ENCODE measurements at places on chromosomes 4 and X.

DNA sequence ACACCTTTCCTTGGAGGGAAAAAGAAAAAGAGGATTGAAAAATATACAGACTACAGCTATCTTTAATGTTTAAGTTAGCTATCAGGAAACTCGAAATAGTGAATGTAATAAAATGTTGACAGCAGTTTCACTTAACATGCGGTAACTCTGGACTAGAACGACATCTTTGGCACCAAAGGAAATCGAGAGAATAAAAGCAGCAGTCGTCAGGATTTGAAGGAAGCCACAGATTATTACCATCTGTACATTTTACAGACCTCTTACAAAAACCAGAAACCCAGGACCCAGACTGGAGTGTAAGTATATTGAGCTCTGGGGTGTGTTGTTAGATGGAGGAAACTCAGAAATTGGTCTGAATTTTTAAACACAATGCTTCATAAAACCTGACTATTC, 51.6 kb upstream of the STOX2 start:
- DNase-seq: no peak

- no peak for DNase-seq
Measured at GRCh38 chrX:2501559-2502102, 855 bp upstream of the DHRSX start.

- peak; percentile 10 for DNase-seq
Measured at GRCh38 chr4:9765091-9765490, 16.3 kb upstream of the DRD5 start.

GRCh38 chrX:20066968-20067708, 49.6 kb downstream of the MAP7D2 start:
- peak; percentile 84 for DNase-seq

DNA sequence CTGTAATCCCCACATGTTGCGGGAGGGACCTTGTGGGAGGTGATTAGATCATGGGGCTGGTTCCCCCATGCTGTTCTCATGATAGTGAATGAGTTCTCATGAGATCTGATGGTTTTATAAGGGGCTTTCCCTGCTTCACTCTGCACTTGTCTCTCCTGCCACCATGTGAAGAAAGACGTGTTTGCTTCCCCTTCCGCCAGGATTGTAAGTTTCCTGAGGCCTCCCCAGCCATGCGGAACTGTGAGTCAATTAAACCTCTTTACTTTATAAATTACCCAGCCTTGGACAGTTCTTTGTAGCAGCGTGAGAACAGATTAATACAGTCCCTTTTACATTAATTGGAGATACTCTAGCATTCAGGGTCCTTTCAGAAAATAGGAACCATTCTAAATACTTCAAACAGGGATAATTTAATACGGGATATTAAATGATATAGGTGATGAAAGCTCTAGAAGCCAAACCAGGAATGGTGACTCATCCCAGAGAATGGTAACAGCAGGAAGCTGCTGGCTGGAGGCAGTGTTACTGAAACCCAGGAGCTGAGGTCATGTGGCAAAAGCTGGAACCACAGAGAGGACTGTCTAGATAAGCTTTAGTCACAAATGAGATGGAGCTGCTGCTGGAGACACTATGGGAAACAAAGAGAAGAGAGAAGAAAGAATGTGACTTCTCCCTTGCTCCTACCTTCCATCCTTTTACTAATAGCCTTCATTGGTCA, 57.3 kb downstream of the GSTCD start:
- peak; percentile 74 for DNase-seq

DNA sequence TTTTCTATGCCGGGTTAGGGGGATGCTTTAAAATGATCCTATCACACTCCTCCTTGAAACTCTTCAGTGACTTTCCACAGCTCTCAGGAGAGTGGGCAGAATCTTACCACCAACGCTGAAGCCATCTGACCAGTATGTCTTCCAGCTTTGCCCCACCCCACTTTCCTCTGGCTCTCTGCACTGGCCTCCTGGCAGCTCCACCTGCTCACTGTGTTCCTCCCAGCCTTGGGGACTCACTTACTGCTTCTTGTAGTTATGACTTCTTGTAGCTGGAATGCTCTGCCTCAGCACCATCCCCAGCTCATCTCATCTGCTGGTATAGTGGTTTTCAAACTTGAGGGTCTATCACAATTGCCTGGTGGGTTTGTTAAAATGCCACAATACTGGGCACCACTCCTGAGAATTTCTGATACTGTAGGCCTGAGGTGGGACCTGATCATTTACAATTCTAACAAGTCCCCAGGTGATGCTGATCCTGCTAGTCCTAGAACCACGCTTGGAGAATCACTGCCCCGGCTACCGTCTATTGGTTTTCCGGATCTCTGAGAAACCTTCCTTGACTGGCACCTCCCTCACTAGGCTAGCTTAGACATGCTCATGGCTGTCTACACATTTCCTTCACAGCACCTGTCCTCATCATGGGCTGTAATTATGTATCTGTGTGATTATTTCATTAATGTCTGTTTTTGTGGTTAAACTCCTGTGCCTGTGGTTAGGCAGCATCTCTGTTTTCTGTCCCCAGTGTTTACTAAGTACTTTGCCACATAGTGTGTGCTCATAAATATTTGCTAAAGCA, 152.2 kb downstream of the MGST2 start:
- DNase-seq: no peak

DNA sequence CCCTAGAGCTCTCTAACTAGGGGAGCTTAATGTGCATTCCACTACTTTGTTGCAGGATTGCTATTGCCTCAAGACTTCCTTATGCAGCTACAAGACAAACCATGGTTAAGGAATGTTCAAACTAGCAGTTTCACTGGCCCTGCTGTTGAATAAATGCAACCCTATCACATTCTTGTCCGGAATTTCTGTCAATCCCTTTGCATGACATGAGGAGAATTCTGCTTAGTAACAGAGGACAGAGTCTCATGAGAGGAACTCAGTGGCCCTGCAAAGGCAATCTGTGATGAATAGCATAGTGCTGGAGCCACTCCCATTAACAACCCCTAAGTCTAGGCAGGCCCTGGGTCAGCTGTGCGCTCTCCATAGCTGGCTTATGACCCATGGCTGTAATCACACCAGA, 30.7 kb upstream of the SGMS2 start:
- no peak for DNase-seq

- DNase-seq: no peak
Measured at GRCh38 chr4:110635163-110635865, 12.4 kb upstream of the PITX2 start.

- DNase-seq: no peak
Measured at GRCh38 chr4:52244848-52245247, 193.7 kb downstream of the SPATA18 start.

GRCh38 chr4:145883101-145883694, 55.4 kb downstream of the ZNF827 start:
- DNase-seq: peak; percentile 15

- DNase-seq: no peak
Measured at GRCh38 chr4:15765391-15765790, 12.7 kb upstream of the CD38 start.

- DNase-seq: no peak
Measured at GRCh38 chrX:17977696-17978095, 116.6 kb upstream of the RAI2 start.

DNA sequence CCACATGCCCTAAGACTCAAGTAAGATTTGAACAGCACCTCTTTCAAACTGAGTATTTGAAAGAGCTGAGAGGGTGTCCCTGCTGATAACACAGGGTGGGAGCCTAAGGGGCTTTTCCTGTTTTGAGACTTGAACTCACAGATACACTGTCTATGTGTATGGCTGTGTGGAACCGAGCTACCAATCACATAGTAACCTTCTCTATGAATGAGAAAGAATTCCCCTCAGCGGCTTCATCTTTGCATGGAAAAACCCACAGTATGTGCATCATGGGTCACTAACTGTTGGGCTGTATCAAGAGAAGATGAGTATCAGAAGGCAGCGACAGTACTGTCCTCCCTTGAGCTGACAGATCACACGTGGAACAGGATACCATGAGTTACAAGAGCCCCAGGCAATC, 336.3 kb downstream of the AFF2 start:
- DNase-seq: no peak

GRCh38 chrX:12868747-12869146, 1.9 kb downstream of the TLR7 start:
- DNase-seq: no peak

- peak; percentile 50 for DNase-seq
Measured at GRCh38 chrX:49042581-49043219, 457 bp downstream of the TFE3 start.

DNA sequence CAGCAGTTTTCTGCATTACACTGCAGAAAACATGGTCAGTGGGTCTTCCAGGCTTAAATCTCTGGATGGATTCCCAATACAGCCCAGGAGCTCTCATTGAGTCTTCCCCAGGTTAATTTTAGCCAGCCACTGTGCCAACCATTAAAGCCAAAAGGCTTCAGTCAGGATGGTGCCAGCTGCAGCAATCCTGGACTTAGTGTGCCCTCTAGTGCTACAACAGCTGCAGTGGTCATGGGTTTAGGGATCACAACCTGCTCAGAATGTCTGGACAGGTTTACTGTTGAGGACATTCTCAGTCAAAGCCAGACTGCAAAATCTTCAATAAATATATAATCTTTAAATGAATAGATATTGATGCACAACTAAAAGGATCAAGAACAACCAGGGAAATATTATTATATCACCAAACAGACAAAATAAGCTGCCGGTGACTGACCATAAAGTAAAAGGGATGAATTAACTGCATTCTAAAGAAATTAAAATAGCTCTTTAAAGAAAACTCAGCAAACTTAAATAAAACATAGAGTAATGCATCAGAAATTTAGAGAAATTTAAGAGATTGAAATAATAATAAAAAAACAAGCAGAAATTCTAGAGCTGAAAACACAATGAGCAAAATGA, 639.9 kb downstream of the SPOCK3 start:
- DNase-seq: peak; percentile 79

- DNase-seq: no peak
Measured at GRCh38 chr4:55338486-55338885, 7.6 kb upstream of the SRD5A3 start.

DNA sequence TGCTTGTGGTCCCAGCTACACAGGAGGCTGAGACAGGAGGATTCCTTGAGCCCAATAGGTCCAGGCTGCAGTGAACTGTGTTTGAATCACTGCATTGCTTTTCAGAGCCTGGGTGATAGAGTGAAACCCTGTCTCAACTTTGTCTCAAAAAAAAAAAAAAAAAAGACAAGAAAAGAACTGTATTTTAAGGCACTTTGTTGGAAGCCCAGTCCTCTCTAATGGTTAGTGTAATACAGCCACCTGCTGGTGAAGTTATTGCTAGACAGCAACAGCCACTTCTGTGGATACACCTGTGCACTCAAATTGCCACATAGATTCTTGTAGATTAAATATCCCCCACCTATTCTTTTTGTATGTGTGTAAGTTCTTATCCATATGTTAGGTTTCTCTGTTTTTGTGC, 10.1 kb upstream of the FGG start:
- peak; percentile 77 for DNase-seq

DNA sequence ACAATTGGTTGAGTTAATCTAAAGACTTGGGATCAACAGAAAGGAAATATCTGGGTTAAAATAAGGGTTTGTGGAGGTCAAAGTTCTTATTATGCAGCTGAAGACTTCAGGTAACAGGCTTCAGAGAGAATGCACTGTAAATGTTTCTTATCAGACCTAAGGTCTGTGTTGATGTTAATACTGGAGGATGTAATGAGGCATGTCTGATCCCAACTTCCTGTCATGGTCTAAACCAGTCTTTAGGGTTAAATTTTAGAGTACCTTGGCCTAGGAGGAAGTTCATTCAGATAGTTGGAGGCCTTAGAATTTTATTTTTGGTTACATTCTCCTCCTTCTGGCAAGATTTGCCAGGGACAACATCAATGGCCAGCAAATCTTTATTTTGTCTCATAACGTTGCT, 72.1 kb upstream of the GC start:
- peak; percentile 9 for DNase-seq

GRCh38 chr4:167986044-167986443, 106.3 kb upstream of the ANXA10 start:
- no peak for DNase-seq
